Nucleus accumbens (tissue), 56 donors: ENCODE measurements at places on chromosomes 11 and 22.
A peak's percentile ranks its signal among the peaks of the same experiment; 100 is the strongest.

DNA sequence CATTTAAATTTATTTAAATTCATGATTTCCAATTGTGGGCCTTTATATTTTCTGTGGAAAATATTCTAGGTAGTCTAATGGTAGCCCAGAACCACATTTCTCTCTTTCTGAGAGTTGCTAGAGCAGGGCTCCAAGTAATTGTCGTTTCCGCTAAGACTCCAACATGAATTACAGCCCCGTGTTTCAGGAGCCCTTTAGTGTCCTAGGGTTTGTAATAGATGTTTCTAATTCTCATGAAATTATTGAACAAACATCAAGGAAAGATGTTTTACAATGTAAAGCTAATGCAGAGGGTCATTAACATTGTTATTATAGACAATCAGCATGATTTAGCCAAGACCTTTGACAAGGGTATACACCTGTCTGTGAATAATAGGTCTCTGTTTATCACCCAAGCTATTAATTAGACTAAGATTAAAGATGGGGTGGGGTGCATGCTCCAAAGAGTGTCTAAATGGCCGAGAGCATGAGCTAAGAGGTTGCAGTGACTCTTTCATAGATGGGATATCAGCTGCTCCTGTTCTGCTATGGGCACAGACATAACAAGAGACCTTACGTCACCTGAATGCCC lies 81.8 kb upstream of the NTM start:
- DNase-seq: no peak

DNA sequence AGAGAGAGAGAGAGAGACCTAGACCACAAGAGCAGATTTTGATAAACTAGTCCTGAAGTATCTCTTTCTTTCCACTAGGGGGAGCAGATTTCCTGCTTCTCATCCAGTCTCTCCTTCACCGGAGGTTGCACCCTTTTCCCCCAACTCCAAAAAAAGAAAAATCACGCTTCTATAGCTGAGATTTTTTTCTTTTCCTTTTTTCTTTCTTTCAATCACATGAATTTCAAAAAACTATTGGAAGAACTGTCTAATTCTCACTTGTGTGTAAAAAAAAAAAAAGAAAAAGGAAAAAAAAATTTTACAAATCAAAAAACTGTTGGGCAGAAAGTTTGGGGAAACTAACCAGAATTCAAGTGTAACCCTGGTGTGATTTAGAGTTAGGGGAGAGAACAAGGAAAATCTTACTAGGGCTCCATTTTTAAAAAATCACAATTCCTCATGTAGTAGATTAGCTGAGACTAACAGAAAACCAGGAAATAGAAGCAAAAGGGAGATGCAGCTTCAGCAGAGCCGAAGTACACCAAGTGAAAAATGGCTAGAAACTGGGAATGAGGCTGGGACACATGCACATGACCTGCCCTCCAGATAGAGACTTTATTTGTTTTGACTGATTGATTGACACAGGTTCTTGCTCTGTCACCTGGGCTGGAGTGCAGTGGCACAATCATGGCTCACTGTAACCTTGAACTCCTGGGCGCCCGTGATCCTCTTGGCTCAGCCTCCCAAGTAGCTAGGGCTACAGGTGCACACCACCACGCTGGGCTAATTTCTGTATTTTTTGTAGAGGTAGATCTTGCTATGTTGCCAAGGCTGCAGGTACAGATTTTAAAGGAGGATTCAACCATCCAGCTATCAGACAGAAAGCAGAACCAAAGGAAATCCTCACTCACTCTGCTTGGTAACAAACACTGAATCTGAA lies 27.1 kb downstream of the SDHD start:
- no peak for DNase-seq

- DNase-seq: no peak
These were observed 56.4 kb downstream of the ARFGAP3 start for GRCh38 chr22:42800451-42801251.

GRCh38 chr11:35380603-35381002 lies 38.8 kb downstream of the SLC1A2 start:
- no peak for DNase-seq

GRCh38 chr11:17516551-17517150 lies 27.6 kb downstream of the USH1C start:
- peak; percentile 49 for DNase-seq

DNA sequence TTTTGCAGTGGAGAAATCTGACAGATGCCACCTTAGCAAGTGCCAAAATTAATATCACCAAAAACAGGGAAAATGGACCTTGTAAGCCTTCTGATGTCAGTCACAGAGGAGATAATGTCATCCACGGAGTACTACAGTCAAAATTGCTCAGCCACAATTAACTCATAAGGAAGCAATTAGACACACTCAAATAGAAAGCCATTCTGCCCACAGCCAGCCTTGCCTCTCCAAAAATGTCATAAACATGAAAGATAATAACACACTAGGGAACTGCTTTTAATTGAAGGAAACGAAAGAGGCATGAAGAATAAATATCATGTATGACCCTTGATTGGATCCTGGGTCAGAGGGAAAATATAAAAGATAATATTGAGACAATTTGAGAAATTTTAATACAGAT lies 505.6 kb upstream of the API5 start:
- no peak for DNase-seq

DNA sequence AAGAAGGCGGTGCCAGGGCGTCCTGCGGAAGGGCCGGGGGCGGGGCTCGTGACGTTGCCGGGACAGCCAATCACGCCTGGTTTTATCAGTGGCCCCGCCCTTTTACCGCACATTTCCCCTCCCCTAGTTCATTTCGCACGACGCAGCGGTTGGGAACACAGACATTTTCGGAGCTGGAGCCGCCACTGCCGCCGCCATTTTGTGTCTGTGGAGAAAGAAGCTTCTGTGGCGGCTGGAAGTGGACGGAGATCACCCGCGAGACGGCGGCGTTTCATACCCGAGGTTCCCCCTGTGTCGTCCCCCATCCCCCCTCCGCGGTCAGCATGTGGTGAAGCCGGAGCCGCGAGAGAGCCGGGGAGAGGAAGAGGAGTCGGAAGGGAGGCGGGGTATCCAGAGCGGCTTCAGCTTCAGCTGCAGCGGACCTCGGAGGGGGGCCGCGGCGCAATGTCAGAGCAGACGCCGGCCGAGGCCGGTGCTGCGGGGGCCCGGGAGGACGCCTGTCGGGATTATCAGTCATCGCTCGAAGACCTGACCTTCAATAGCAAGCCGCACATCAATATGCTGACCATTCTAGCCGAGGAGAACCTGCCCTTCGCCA lies at the start of gene PCF11:
Gene PCF11, plus strand, starts transcription at position 136 of the 598 bp plus-strand sequence. Its CDS starts 309 bp downstream, at position 445.
- no peak for DNase-seq

- no peak for DNase-seq
These were observed 10.7 kb upstream of the TXN2 start for GRCh38 chr22:36492109-36492508.

DNA sequence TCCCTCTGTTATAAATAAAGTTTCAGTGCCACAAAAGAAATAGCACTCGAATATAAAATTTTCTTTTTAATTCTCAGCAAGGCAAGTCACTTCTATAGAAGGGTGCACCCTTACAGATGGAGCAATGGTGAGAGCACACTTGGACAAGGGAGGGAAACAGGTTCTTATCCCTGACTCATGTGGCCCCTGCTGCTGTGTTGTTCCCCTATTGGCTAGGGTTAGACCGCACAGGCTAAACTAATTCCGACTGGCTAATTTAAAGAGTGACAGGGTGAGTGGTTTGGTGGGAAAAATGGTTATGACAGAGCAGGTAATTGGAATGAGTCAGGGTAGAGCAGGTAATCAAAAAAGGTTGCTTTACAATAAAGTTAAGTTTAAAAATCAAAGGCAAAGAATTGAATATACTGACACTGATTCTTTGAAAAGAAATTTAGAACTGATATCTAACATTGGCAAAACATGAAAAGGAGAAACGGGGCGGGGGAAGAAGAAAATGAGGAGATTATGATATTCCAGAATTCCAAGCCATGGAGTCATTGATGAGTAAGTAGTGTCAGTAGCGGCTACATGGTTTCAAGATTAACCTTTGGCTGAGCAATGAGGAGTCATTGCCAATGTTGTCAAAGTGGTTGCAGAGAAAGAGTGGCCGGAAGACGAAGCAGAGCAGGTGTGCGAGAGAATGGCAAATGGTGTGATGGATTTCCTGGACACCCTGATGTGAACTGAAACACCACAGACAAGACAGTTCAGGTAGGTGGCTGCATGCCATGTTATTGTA lies 48.4 kb upstream of the MRGPRX1 start:
- DNase-seq: no peak

DNA sequence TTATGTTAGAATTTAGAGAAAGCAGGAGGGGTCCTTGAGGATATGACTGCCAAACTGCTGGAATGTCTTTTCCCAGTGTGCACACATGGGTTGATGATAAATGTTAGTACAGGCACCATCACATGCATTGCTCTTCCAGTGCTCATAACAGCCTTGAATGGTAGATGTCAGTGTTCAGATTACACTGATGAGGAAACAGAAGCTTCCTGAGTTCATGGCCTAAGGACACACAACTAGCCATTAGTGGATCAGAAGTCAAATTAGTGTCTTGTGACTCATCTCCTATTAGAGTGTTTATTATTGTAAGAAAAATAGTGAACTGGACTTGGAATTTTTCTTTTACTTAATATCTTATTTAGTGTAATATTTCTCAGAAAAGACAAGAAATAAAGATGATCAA lies 241.5 kb downstream of the DDX10 start:
- DNase-seq: no peak

GRCh38 chr11:20050551-20051333 lies 109.5 kb downstream of the DBX1 start:
- DNase-seq: no peak

- no peak for DNase-seq
These were observed 1.4 kb downstream of the ASCL2 start for GRCh38 chr11:2268729-2269600.

DNA sequence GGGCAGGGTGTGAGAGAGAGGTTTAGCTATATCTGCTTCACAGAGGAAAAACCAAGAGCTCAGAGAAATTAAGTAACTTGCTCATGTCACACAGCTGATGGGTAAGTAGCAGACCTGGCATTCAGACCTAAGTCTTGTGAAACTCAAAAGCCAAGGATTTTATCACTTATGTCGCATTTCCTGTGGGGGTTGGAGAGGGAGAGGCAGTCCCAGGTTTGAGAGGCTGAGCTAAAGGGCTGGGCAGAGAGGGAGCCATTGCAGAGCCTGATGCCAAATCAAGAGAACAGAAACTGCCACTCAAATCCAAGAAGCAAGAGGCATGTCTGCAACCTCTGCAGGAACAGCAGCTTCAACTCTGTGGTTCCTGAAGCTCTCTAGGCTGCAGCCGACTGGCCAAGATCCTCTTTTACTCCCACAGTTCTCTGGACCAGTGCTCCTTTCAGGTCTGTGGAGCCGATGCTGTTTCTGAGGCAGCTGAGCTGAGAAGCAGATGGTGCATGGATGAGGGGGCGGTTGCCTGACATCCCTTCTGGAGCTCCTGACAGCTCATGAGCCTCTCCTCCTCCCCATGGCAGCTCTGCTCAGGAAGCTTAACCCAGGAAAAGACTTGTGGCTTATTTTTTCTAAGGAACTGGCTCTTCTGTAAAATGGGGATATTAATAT lies 47.6 kb upstream of the NAV2 start:
- DNase-seq: peak; percentile 18

DNA sequence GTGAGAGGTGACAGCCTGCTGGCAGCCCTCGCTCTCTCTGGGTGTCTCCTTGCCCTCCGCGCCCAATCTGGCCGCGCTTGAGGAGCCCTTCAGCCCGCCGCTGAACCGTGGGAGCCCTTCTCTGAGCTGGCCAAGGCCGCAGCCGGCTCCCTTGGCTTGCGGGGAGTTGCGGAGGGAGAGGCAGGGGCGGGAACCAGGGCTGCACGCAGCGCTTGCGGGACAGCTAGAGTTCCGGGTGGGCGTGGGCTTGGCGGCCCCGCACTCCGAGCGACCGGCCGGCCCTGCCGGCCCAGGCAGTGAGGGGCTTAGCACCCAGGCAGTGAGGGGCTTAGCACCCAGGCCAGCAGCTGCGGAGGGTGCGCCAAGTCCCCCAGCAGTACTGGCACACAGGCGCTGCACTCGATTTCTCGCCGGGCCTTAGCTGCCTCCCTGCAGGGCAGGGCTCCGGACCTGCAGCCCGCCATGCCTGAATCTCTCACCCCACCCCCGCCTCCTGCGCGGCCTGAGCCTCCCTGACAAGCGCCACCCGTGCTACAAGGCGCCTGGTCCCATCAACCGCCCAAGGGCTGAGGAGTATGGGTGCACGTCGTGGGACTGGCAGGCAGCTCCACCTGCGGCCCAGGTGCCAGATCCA lies 1526.1 kb downstream of the FAM181B start:
- no peak for DNase-seq

DNA sequence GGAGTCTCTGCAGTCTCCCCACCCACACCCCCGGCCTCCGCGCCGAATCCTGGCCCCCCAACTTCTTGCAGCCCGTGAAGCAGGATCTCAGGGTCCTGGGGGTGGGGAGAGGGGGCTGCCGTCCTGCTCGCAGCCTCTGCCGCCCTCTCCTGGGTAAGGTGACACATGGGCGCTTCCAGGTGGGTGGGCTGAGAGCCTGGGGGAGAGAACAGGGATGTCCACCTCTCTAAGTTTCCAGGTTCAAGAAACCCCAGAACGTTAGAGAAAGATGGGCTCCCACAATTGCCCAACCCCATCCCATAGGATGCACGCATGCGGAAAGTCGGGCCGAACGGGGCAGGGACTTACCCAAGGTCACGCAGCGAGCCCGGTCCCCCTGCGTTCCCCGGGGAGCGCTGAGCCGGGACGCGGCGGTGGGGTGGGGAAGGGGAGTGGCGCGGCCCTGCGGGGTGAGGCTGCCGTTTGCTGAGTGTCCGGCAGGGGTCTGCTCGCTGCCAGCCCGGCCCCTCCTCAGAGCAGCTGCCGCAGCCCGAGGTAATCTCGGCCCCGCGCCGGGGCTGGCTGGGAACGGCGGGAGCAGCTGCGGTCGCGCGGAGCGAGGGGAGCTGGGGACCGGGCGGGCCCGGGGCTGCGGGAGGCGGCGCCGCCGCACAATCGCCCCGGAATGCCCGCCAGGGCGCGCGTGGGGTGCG lies 705 bp upstream of the CAPN1 start:
- DNase-seq: peak; percentile 24

- DNase-seq: no peak
These were observed 45.6 kb downstream of the EIF3F start for GRCh38 chr11:8032576-8033304.

DNA sequence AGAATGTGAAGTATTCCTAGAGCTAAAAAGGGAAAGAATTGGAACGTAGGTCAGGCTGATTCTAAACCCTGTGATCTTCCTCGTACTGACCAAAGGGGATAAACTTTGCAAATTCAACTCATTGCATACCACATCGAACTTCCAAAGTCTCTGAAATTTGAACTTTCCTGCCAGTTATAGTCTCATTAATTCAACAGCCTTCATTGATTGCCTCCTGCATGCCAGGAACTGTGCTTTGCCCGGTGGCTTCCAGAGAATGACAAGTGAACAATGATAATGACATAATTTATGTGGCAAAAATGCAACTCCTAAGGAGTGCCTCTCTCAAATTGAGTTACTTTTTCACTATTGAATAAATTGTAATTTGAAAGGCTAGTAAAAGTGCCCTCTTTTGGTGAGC lies 107.7 kb upstream of the LDLRAD3 start:
- no peak for DNase-seq

DNA sequence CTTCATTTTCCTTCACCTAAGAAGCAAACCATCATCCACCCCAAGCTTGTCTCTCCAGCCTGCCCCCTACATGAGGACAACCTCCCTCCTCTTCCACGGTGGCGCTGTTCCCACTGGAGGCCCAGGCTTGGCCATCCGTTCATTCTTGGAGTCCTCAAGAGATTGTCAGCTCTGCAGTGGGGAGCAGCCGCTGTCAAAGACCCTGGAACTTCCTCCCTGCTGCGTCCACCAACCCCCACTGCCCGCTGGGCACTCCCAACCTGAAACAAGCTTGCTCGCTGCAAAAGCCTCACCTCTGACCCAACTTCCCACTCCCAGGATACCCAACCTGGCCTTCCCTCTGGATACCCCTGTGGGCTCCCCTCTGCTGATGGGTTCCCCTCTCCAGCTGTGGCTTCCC lies 10.4 kb upstream of the CD81 start:
- no peak for DNase-seq
